ENCODE measurements at places on chromosomes 4 and X.

GRCh38 chrX:24799078-24799477, 105.4 kb downstream of the POLA1 start:
- no peak for DNase-seq

GRCh38 chrX:11435568-11435967, 142.4 kb downstream of the AMELX start:
- no peak for DNase-seq

- no peak for DNase-seq
These were observed 72.7 kb upstream of the C4orf50 start for GRCh38 chr4:6090931-6091330.

DNA sequence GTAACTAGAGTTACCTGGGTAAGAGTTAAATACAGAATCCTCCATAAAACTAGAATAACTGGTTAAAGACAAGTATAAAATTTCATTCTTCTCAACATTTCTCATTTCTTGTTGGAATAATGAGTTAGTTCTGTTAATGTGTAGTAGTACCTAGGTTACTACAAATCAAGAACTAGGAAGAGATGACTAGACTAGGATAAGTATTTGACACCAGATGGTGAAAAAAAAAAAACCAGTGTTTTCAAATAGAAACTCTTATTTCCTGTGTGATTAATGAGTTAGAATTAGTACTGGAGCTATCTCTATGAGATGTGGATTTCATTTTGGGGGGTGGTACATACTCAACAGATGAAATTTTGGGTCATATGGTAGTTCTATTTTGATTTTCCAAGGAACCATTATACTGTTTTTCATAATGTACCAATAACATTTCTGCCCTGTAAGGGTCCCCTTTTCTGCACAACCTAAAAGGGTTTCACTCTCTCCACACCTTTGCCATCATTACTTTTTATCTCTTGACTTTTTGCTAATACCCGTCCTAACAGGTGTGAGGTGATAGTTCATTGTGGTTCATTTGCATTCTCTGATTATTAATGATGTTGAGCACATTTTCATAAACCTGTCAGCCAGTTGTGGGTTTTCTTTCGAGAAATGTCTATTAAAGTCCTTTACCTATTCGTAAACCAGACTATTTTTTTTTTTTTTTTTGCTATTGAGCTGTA, 1.7 kb upstream of the VCX start:
- DNase-seq, result no peak

DNA sequence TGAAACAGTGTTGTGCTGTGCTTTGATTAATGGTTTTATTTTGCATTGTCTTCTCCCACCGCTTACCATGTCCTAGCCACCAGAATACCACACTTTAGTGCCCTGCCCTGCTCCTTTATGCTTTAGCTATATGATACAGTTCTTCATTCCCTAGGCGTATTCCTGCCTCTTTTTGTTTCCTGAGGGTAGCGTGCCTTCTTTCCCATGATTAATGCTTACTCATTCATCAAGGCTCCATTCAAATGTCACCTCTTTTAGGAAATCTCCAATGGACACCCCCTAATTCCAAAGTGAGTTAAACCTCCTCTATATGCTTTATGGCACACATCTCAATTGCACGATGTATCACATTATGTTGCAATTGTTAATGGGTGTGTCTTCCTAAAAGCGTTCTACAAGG, 46.3 kb downstream of the SPANXD start:
- DNase-seq, result no peak

GRCh38 chrX:16511796-16512776, 137.9 kb upstream of the S100G start:
- no peak for DNase-seq

DNA sequence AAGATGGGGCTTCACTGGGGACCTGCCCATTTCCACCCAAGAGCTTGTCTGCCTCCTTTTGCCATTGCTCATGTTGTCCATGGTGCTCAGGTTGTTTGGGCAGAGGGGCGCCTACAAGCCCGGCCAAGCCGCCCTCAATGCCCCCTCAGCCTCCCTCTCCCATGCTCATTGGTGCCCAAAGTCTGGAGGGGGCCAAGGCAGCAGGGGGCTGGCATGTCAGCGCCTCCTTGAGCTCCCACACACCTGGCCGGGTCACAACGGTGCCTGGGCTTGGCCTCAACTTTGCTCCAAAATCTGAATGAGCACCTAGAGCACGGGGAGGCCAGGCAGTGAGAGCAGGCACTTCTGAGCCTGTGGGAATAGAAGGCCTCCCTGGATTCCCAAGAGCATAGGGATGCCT, 1598.8 kb downstream of the PCDH7 start:
- DNase-seq, result no peak

DNA sequence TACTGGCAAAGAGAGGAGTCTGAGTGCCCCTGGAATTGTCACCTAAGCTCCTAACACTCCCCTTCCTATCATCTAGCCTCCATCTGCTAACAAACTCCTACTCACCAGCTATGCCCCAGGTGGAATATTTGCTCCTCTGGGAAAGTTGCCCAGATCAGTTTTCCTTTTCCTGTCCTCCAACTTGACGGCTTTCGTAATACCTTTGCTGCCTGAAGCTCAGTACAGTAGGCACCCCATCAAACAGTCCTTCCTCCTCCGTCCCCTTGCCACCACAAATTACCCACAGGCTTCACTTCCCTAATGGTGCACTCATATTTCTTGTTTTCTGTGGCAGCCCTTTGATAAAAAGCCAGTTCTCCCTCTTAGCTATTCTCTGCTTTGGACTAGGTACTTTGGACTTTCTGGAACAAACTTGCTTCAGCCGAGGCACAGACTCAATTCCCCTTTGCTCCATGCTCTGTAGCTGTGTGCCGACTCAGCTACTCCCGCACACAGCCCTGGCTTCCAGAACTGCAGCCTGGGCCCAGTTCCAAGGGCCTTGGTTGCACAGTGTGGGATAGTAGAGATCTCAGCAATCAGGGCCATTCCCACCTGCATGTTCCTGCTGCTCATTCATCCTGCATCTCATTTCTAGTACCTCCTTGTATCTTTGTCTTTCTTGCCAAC, 605.1 kb downstream of the BCOR start:
- no peak for DNase-seq

- no peak for DNase-seq
These were observed 118.1 kb downstream of the TBL1X start for GRCh38 chrX:9582956-9583355.

GRCh38 chr4:184938871-184939270, 79.4 kb upstream of the HELT start:
- DNase-seq, result no peak

DNA sequence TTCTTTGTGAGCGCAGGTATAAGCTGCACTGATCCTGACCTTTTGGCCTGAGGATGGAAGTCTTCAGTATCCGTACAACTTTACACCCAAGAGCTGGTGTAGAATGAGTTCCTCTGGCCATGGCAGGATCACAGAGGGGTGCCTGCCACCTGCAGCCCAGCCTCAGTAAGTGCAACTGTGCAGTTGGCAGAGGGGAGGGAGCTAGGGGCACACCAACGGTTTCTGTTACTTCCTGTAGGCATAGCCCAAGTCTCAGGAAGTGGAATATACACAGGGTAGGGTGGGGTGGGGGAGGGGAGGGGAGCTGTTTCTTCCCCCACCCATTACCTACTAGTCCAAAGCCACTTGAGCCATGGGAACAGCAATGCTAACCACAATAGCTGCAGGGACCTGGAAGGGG, 85.4 kb upstream of the GBA3 start:
- DNase-seq, result no peak

DNA sequence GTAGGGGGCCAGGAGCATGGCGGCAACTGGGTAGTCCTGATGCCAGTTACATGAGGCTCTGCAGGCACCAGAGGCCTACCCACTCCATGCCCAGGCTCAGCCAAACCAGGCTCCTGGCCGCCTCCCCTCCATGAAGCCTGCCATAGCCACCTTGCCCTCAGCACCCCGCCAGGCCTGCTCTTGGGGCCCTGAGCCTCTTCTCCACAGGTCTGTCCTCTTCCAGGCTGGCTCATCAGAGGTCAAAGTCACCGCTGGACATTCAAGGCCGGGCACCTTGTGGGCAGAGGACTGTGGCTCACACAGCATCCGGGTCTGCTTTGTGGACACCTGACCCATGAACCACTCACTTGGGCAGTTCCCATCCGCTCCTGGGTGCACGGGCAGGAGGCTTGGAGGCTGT, 60.0 kb upstream of the AFAP1 start:
- no peak for DNase-seq

DNA sequence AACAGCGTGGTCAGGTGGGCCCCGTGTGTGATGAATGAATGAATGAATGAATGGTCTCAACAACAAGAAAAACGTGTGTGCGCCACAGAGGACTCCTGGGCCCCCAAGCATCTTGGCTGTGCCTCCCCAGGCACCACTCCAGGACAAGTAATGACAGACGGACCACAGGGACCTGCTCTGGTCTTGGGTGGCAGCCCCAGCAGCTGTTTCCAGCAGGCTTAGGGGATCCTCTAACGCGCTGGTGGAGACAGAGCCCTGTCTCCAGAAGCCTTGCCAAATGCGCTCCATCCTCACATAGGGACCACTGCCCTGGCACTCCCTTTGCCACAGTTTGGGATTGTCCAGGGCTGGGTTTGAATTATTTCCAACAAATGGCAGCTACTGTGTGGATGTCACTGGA, 39.1 kb downstream of the PSAPL1 start:
- no peak for DNase-seq

DNA sequence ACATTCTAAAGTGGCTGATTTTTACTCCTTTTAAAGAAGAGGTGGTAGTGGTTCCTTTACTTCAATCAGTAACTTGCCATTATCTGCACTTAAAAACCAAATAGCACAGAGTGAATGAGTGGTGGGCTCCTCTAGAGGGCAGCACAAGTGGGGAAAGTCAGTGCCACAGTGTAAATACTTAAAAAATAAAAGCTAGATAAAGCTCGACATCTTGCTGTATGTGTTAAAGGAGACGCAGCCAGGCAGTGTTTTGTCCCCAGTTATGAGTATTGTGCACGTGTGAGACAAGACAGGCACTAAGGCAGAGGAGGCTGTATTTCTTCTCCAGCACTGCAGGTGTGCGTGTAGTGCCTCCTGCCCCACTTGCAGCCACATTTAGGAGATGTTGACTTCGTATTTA, 24.6 kb downstream of the NAP1L5 start:
- no peak for DNase-seq

DNA sequence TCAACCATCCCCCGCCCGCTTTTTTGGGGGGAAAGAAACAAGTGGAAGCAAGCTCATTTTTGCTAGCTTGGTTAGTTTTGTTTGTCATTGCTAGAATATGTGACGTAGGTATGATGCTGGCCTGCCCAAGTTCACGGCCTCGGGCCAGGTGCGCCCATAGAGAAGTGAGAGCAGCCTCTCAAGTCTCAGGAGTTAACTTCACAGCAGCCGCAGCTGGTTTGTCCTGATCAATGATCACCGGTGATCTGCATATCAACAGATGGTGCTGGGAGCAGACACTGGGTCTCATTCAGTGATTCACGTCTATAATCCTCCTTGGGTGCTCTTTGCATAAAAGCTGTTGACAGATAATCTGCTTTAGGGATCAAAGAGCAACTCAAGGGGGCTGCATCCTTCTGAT, 50.1 kb downstream of the ENPP6 start:
- no peak for DNase-seq

DNA sequence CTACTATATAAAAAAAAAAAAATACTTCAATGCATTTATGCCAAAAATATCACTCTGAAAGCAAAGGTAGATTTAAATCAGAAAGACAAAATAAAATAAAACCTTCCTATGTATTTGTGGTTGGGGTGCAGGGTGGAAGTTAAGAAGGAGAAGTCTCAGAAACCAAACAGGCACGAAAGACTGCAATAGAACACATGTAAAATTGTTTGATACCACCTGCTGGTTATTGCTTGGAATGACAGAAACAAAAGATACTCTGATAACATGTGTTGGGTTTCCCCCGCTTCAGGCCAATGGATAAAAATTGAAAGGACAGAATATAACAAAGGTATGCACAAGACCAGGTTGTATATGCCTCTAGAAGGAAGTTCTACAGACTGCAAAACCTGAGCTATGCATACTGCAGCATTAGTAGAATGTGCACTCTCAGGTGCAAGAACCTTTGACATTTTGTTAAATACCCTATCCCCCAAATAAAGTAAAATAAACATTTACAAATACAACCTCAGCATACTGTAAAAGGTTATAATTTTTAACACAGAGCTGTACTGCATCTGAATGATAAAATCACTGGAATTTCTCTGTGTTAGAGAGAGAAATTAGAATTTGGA, 118.8 kb downstream of the GABRA2 start:
- DNase-seq, result no peak

- no peak for DNase-seq
These were observed 52.9 kb downstream of the EPHA5 start for GRCh38 chr4:65617416-65617815.

GRCh38 chr4:174457468-174457867, 64.8 kb downstream of the HPGD start:
- DNase-seq, result no peak

DNA sequence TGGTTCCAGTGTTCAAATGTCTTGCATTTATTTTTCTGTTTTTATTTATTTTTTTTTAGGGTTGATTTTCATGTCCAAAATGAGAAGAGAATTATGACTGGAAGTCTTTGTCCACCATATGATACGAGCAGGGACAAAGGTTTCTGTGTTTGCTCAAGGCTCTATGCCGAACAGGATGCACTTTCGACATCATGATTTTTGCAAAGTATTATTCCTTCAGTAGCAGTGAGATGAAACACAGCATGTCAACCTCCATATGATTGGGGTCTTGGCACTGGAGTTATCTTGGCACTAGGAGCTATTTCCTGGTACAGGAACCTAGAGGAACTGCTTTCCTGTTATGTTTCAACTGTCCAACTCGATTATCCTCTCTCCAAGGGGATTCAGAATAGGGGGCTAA, 72.6 kb downstream of the UCHL1 start:
- no peak for DNase-seq

DNA sequence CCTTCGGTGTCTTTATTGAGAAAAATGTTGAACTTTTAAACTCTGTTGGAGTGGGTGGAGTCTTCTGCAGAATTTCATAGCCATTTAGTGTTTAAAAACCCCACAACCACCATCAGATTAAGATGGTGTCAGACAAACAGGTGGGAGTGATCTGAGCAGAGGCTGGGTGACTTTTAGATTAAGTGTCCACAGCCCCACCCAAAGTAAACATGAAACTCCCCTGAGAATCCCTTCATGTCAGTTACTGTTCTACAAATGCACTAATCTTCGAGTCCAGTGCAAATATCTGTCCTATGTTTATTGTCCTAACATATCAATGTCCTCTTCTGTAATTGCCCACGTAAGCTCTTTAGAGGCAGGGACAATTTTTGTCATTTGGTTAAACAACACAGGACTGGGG, 175.6 kb upstream of the RBPJ start:
- no peak for DNase-seq

DNA sequence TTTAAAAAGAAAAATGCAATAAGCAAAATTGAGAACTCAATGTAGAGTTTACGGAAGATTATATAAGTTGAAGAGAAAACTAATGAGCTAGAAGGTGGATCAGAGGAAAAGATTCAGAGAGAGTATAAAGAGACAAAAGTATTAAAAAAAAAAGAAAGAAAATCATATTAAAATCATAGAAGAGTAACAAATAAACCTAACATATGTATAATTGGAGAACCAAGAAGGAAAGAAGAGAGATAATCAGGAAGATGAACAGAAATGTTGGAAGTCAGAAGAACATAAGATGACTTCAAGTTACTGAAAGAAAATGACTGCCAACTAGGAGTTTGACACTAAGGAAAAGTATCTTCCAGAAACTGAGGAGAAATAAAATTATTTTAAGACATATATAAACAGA, 34.3 kb upstream of the ANTXR2 start:
- no peak for DNase-seq

- no peak for DNase-seq
These were observed 665 bp upstream of the LRPAP1 start for GRCh38 chr4:3532751-3533422.

GRCh38 chr4:105092768-105093167, 53.9 kb upstream of the TET2 start:
- DNase-seq, result no peak
